ENCODE measurements at places on chromosomes 11 and 22. TPM values are rescaled to one million over a fixed set of nuclear protein-coding genes. Genes with fewer than 3 reads are reported as not detected.

Gene PDE3B
- total RNA-seq = 20.4 TPM

Gene BTBD18
- not detected for total RNA-seq

Gene OR10G6
- not detected for total RNA-seq

Gene SCO2
- total RNA-seq = 0.82 TPM

Gene ME3
- 110 TPM for total RNA-seq

Gene NEFH
- 0.41 TPM for total RNA-seq

Gene FAM180B
- total RNA-seq = not detected

Gene LUZP2
- total RNA-seq = 42.0 TPM

Gene MTCH2
- total RNA-seq = 95.4 TPM

Gene TCN1
- total RNA-seq = not detected

Gene GVQW3
- total RNA-seq = 16.3 TPM

Gene KRTAP5-8
- total RNA-seq = not detected

Data from frontal cortex (tissue), 4 donors.